Stimulated activated CD8-positive, alpha-beta memory T cell treated with anti-CD3 and anti-CD28 coated beads, Interleukin-4, amount 100 ng/mL, for 1 hour (primary cell): ENCODE measurements at places on chromosomes 1 and 21.

GRCh38 chr1:155740995-155741394, 52.1 kb downstream of the DAP3 start:
- no peak for DNase-seq

DNA sequence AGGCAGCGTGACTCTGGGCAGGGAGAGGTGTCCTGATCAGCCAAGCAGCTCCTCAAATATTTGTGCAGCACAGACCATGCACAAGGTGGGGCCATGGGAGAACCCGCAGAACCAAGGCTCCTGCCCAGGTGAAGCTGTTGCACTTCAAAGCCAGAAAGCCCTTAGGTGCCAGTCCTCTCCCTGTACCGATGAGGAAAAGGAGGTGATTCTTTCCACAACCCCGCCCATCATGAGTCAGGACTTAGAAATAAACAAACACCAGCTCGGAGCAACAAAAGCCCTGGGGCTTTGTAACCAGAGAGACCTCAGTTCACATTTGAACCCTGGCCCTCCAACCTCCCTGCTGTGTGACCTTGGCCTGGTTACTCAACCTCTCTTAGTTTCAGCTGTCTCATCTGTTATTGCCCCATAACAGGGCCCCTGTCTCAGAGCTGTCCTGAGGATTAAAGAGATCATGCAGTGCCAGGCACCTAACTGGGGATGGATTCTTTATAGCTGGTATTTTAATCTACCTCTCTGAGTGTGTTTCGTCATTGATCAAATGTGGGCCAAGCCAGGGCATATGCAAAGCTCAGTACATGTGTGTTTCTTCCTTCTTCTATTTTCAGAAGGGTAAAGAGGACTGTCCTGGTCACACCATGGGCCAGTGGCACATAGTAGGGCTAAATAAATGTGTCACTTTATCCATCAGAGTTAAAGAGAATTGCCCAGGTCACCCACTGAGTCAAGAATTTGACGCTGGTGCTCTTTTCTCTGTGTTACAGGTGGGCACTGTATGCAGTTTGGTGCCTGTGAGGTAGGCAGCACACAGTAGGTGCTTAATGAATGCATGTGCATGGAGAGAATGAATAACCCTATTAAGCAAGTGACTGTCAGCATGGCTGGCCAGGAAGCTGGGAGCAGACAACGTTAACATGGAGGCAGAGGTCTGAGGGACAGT, 1.4 kb downstream of the LDLRAD1 start:
- no peak for DNase-seq

- no peak for DNase-seq
Measured at GRCh38 chr1:48540587-48540986, 68.6 kb upstream of the SPATA6 start.

DNA sequence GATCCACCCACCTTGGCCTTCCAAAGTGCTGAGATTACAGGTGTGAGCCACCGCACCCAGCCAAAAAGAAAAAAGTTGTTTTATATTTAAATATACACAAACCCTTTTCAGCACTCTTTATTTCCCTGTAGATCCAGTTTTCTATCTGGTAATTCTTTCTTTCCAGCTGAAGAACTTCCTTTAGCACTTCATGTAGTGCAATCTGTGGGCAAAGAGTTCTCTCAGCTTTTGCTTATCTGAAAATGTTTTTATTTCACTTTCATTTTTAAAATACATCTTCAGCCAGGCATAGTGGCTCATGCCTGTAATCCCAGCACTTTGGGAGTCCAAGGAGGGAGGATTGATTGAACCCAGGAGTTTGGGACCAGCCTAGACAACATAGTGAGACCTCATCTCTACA, 28.5 kb upstream of the HYI start:
- no peak for DNase-seq

- no peak for DNase-seq
Measured at GRCh38 chr21:42567214-42567555, 53.5 kb downstream of the SLC37A1 start.

DNA sequence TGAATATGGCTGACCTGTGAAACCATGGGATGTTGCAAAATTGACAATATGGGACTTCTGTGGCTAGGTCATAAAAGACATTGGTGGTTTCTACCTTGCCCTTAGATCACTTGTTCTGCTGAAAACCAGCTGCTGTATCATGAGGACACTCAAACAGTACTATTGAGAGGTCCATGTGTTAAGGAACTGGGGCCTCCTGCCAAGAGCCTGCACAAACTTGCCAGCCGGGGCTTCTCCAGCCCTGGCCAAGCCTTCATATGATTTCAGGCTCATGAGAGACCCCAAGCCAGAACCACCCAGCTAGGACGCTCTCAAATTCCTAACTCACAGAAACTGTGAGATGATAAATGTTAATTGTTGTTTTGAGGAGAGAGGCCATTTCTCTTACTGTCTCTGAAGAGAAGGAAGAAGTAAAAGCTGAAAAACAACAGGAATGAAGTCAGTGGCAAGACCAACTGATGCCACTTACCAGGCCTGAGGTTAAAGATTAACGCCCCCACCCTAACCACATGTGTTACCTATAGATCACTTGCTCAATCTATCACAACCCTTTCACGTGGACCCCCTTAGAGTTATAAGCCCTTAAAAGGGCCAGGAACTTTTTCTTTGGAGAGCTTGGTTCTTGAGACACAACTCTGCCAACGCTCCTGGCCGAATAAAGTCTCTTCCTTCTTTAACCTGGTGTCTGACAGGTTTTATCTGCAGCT, 3.9 kb upstream of the PITHD1 start:
- DNase-seq = no peak
